ENCODE measurements at places on chromosomes 7 and 10.

DNA sequence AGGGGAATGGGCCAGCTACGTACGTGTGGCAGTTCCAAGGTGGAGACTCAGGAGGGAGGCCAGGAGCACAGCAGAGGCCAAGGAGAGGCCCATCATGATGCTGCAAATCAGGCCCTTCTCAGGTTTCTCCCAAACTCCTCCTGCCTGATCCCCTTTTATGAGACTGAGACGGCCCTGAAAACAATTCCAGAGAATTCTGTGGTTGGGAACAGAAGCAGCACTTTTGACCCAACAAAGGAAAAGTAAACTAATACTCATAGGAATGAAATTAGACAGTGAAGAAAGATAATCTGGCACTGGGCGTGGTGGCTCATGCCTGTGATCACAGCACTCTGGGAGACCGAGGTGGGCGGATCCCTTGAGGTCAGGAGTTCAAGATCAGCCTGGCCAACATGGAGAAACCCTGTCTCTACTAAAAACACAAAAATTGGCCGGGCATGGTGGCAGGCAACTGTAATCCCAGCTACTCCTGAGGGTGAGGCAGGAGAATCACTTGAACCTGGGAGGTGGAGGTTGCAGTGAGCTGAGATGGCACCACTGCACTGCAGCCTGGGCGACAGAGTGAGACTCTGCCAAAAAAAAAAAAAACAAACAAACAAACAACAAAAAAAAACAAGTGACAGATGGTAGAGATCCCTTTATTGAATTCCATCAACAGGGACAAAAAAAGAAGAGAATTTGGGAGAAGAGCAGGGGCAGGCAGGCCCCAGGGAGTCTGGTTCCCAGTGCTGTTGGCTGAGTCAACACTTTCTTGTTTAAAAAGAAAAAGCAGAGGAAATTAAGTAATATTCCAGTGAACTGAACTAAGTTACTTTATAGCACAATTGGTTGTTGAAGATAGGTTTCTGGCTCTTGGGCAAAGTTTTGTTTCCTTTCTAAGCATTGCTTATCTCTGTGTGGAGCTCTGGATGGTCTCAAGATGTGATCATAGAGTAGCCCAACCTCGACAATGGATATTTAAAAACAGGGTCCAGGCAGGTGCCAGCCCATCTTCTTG lies at the start of gene CCL26:
Gene CCL26 (minus strand): TSS at position 131 of the 997 bp plus-strand sequence. CDS start 35 bp downstream, at position 96.
- no peak for DNase-seq

DNA sequence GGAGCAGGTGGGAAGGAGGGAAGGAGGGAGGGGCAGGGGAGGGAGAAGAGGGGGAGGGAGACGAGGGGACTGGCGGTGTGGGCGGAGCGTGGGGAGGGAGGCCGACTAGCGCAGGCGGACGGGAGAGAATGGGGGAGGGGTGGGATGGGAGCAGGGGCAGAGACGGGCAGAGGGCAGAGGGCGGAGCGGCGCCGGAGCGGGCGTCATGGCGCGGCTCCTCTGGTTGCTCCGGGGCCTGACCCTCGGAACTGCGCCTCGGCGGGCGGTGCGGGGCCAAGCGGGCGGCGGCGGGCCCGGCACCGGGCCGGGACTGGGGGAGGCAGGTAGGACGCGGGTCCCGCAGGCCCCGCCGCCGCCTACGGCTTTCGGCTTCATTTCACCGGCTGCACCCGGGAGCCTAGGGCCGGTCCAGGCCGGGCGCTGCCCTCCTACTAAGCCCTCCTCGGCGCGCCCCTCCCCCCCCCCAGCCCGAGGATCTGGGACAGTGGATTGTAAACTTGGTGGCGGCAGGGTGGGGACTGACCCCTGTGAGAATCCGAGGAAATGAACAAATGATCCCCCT lies at the start of gene MSRB2:
Gene MSRB2 (plus strand): TSS at position 176 of the 562 bp plus-strand sequence. CDS start 30 bp downstream, at position 206.
- DNase-seq: peak; percentile 94

- no peak for DNase-seq
These were observed 661.9 kb downstream of the SORCS1 start for GRCh38 chr10:106502641-106503040.

DNA sequence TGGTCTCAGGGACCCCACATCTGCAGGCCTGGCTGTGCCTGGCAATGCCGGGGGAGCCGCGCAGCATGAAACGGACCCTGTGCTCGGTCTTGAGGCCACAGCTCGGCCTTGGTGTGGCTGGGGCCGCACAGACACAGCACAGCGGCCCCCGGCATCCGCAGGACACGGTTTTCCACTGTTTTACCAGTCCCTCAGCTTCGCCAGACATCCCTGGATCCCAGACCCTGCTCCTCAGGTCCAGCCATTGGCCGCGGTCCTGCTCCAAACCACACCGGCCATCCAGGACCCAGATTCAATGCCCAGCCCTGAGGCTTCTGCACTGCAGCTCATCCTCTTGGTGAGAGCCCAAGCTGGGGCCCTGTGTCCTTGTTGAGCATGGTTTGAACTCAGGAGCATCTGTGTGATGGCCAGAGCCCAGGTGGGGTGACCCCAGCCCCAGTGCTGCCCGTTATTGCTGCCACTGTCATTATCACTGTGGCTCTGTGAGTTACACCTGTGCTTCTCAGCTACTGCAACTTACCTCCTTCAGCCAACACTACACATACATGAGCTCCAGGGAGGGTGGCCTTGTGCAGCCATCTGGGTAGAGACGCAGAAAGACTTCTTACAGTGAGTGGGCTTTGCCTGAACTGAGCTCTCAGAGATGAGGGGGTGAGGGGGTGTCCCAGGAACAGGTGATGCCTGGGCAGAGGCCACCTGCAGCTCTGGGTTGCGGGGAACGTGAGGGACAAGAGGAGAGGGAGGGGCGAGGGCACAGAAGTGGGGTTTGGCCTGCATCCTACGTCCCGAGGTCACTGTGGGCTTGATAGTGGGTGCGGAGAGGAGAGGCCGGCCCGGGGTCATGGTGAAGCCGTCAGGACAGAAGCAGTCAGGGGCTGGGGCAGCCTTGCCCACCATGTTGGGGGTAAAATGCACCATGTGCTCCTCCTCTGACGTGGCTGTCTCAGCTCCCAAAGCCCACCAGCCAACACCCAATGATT lies 567.6 kb downstream of the PTPRN2 start:
- DNase-seq: no peak

DNA sequence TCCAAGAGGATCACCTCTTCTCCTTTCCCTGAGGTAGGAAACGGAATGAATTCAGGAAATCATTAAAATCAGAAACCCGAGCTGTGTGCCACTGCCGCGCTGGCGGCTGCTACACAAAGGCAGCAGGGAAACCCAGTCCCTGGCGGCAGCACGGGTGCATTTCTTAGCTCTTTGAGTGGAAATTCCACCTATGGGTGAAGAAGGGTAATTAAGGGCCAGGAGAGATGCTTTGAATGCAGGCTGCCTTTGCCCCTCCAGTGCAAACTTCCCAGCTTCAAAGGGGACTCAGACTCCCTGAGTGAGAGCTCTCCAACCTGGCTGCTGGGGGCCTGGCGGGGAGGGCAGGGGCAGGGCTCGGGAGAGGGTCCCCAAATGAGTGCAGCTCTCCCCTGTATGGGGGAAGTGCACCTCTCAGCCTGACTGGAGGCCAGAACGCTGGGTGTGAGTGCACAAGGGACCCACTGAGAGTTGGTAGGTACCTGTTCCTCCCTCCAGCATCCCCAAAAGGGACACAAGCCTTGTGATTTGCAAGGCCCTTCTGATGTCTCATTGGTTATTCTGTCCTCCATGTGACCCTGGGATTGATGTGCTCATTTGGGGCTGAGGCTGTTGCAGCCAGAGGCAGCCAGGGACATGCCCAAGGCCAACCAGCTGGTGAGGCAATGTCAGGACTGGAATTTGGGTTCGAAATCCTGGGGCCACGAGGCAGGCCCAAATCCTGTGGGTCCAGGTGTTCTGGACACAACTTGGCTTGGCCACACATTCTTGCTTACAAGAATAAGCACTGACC lies 16.3 kb upstream of the ZMIZ1 start:
- peak; percentile 40 for DNase-seq

GRCh38 chr10:95814011-95814727 lies 58.2 kb downstream of the ENTPD1 start:
- no peak for DNase-seq

GRCh38 chr7:38020121-38020785 lies 99.8 kb downstream of the EPDR1 start:
- no peak for DNase-seq

GRCh38 chr10:131090761-131091661 lies 220.5 kb downstream of the TCERG1L start:
- DNase-seq: no peak

- no peak for DNase-seq
These were observed 3.8 kb downstream of the MINDY3 start for GRCh38 chr10:15856328-15857015.

DNA sequence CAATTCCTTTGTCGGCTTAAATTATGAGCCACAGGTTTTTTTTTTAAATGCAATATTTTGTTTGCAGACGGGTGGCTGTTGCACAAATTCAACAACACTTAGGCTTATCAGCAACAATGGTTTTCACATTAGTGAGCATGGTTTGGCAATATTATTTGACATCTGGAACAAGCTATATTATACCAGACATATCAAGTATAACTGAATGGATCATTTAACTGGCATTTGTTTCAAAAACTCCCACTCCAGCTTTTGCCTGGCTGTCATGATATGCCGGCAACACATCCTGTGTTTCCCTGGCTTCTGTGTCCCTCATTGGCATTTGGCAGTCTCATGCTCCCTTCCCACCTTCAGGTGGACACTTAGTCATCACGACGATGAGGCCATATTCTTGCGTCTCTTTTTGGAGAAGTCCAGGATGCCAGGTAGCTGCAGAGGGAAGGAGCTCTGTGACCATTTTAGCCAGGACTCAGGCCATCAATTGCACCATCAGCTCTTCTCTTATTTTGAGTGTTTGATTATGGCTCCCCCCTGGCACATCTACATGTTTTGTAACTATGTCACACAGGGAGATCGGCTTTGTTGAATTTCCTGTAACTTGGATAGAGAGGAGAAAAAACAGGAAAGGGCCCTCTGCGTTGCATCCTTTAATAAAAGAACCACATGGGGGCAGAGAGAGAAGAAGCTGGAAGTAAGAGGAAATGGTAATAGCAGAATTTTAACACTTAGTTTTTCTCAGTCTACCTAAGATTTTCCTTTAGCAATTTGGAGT lies 413.9 kb downstream of the LRMDA start:
- DNase-seq: no peak

DNA sequence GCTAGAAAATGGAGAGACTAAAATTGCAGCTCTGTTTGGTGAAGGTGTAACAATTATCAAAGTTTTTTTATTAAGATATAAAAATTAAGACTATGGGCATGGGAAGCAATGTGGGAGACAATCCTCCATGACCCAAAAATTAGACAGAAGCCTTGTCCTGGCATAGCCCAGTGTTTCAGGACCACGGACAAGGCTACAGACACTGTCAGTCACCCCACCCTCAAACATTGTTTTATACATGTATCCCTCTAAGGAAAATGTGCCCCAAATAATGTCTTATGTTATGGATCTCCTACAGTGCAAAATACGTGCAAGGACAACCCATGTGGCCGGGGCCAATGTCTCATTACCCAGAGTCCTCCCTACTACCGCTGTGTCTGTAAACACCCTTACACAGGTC lies 24.0 kb downstream of the HABP2 start:
- no peak for DNase-seq

GRCh38 chr7:122412883-122413282 lies 108.3 kb upstream of the FEZF1 start:
- DNase-seq: no peak

DNA sequence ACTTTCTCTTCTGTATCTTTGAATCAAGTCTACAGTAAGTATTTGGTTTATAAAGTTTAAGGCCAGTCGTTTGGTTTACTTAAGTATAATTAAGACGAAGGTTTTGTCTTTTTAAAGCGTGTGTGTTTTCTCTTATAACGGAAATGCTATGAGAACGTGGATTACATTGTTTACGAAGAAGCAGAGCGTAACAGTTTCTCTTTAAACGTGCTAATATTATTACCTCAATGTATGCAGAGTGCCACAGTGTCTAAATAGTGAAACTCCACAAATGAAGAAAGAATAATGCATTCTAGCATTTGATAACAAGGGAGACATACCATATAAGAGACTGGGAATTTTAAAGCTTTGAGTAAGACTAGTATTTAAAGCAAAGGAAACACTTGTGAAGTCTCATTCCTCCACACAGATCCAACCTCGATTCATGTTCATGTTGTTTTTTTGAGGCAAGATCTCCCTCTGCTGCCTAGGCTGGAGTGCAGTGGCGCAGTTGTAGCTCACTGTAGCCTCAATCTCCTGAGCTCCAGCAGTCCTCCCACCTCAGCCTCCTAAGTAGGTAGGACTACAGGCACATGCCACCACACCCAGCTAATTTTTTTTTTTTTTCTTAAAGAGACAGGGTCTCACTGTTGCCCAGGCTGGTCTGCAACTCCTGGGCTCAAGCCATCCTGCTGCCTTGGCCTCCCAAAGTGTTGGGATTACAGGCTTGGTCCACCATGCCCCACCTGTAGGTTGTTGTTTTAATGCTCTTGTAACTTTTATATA lies 75.1 kb downstream of the ANKRD61 start:
- no peak for DNase-seq

- DNase-seq: no peak
These were observed 17.5 kb downstream of the NUDT1 start for GRCh38 chr7:2259480-2259879.

GRCh38 chr10:31318382-31318853 lies 598 bp upstream of the ZEB1 start:
- DNase-seq: peak; percentile 81

GRCh38 chr10:36468620-36469019 lies 656.8 kb upstream of the ANKRD30A start:
- no peak for DNase-seq

DNA sequence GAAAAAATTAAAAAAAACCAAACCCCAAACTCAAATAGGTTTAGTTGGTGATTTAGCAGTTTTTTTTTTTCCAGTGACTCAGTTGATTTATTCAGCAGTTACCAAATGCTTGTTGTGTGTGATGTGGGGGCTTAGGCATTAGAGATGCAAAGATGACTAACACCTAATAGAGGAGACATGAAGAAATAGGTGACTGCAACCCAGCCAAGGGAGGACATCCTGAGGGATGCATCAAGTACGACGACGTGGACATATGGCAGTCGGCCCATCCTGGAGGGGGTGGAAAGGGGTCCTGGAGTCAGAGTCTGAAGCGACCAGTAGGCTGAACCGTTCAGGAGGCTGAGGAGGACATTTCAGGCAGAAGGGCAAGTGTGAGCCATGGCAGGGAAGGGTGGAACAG lies 35.5 kb downstream of the LRMDA start:
- DNase-seq: no peak

GRCh38 chr7:91519241-91520158 lies 255.3 kb downstream of the FZD1 start:
- DNase-seq: no peak

DNA sequence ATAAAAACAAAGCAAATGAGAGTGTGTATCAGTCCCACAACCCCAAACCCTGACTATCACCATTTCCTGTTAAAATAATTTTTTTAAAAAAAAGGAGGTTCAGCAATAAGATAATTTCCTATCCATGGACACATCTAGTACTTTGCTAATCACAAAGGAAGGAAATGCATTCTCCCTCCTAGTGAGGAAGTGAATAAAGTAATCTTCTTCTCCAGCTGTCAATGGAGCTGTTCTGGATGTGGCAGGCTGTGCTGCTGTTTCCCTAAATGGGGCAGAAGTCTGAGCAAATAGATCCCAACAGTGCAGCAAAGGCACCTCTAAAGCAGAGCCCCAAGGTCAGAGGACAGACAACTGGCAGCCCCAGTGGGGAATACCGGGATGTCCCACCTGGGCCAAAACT lies 540.0 kb downstream of the KCNMA1 start:
- DNase-seq: no peak

GRCh38 chr10:24897326-24897926 lies 55.0 kb downstream of the PRTFDC1 start:
- no peak for DNase-seq

- no peak for DNase-seq
These were observed 116.6 kb downstream of the NRP1 start for GRCh38 chr10:33217854-33218253.

GRCh38 chr7:47574482-47575329 lies 7.2 kb downstream of the TNS3 start:
- no peak for DNase-seq

- DNase-seq: no peak
These were observed 415.1 kb downstream of the CCSER2 start for GRCh38 chr10:84743483-84743882.

Measured in left lobe of liver (tissue), 2 donors.